RPMI8226 (cell line): ENCODE measurements at places on chromosomes 16 and 17.

DNA sequence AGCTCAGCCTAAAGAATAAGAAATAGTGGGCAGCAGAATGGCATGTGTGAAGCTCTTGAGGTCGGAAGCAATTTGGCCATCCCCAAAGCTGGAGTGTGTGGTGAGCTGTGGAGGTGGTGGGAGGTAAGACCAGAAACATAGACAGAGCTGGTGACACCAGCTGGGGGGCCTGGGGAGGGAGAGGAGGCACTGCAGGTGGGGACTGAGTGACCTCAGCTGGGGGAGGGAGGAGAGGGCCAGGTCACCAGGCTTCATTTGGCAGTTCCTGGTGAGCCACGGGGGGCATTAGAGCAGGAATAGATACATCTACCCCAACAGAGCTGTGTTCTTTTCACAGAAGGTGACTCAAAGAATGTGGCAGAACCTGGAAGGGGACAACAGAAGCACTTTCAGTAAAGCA lies 31.9 kb downstream of the WFDC1 start:
- DNase-seq, result no peak

GRCh38 chr16:11056993-11057649 lies 112.8 kb downstream of the CLEC16A start:
- no peak for DNase-seq

GRCh38 chr16:49615576-49615975 lies 240.3 kb downstream of the ZNF423 start:
- no peak for DNase-seq

- DNase-seq, result peak; percentile 16
Measured at GRCh38 chr16:50578137-50578536, 29.9 kb downstream of the NKD1 start.

DNA sequence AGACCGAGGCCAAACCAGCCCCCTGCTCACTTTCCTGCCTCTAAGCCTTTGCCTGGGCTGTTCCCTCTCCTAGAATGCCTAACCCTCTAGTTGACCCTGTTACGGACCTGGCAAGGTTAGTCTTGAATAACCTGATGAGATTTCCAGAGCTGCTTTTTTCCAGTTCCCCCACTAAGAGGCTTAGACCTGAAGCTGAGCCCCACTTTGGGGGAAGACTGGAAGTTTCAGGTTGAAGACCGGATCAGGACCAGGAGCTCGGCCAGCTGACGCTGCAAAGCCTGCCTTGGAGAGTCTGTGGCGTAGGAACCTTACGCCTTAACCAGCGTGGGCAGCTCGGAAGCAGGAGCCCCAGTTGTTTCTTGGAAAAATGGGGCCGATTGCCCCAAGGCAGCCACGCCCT lies 129.8 kb downstream of the OR1D5 start:
- DNase-seq, result no peak

DNA sequence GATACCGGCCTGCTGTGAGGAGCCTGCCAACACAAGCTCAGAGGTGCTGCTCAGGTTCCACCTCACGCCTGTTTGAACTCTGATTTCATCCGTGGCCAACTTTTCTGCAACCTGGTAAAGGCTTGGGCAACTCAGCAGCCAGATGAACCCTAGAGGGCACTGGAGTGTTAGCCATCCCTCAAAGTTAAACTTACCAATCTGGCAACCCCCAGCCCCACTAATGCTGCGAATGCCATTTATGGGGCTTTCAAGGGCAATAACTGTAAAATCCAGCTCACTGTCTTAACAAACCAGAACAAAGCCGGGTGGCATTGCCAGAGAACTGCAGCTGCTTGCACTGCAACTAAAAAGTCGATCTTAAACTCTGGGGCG lies 105.5 kb downstream of the AXIN2 start:
- peak; percentile 58 for DNase-seq

DNA sequence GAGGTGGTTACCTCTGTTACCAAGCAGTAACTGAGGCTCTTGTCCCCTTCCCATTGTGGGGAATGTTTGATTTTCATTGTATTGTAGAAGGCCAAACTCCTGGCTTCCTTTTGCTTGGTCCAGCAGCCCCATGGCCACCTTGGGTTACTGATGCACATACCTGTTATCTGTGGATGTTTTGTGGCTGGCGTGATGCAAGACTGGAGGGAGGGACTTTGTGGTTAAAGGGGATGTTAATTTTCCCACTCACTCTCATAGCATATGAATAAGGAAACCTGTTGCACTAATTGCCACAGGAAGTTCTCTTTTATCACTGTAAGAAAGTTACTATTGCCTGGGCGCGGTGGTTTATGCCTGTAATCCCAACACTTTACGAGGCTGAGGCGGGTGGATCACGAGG lies 168.6 kb upstream of the HS3ST4 start:
- no peak for DNase-seq

- DNase-seq, result no peak
Measured at GRCh38 chr16:75256059-75256571, 4.7 kb upstream of the BCAR1 start.

DNA sequence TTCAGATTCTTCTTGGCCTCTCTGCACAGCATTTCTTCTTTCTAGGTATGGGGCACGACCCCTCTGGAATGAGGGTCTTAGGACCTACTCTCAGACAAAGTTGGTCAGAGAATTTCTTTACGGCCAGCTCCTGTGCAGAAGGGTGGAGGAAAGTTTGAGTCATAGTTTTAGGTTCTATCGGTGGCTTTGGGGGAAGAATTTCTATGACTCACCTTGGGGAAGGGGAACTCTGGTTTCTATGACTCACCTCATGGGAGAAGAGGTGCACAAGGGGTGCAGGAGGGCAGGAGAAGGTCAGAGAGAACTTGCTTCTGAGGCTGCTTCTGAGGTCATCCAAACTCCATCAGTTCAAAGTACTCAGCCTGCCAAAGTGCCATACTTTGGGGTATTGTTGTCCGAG lies 2.5 kb upstream of the ABCC12 start:
- peak; percentile 27 for DNase-seq

GRCh38 chr17:42403150-42403549 lies 14.9 kb upstream of the STAT3 start:
- peak; percentile 34 for DNase-seq

DNA sequence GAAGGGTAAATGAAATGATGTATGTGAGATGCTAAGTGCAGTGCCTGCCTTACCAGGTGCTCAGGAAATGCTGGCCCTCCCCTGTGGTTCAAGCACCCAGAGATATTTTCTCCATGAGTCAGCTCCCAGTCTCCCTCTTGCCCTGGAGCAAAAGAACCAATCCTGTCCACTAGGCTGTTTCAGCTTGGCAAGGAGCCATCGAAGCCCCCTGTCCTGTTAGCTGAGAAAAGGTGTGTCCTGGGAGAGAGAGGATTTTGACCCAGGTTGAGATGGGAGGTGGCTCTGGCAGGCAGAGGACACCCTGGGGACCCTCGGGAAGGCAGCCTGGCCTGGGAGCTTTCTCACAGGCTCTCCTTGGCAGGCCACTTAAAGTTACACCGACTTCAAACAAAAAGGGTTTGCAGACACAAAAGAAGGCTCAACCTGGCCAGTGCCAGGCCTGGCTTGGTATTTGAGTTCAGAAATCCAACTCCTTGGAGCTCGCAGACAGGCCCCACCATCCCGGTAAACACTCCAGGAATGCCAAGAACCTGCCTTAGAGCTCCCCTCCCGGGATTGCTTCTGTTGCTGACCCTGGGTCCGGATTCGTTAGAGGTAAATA lies 29.6 kb downstream of the NTN1 start:
- no peak for DNase-seq

GRCh38 chr17:48181653-48182052 lies 74.1 kb downstream of the SNX11 start:
- no peak for DNase-seq

- DNase-seq, result peak; percentile 97
Measured at GRCh38 chr16:695355-696089, 5.3 kb upstream of the WDR24 start.

GRCh38 chr17:43412166-43412565 lies 13.4 kb downstream of the ARL4D start:
- no peak for DNase-seq

GRCh38 chr16:12489357-12489990 lies 314.2 kb downstream of the CPPED1 start:
- no peak for DNase-seq

GRCh38 chr16:2031081-2031577 lies 4.4 kb downstream of the NHERF2 start:
- DNase-seq, result no peak

DNA sequence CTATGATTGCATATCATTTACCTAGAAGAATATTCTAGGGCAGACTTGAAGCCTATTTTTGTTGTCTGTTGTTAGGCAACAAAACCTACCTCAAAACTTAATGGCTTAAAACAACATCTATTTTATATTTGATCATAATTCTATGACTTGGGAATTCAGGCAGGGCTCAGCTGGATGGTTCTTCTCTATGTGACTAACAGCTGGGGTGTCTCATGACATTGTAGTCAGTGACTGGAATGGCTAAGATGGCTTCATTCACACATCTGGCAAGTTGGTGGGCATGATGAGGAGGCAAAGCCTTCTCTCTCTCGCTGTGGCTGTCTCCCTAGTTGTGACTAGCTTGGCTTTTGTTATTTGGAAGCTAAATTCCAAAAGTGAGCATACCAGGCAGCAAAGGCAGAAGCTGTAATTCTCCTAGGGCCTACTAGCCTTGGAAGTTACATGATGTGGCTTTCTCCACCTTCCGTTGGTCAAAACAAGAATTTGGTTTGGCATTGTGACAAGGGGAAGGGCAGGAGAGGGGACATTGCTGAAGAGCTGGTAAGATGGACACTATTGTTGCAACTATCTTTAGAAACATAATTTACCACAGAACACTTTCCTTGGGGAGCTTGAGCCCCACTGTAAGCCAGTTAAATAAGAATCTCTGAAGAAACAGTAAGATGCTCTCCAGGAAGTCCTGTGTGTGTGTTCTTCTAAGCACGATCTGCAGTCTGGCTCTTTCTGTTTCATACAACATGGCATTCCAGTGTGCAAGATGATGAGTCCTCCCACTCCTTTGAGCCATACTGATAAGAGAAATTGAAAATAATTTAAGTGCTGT lies 39.4 kb downstream of the ZNRF1 start:
- DNase-seq, result no peak

GRCh38 chr16:25707553-25707952 lies 15.8 kb downstream of the HS3ST4 start:
- no peak for DNase-seq

DNA sequence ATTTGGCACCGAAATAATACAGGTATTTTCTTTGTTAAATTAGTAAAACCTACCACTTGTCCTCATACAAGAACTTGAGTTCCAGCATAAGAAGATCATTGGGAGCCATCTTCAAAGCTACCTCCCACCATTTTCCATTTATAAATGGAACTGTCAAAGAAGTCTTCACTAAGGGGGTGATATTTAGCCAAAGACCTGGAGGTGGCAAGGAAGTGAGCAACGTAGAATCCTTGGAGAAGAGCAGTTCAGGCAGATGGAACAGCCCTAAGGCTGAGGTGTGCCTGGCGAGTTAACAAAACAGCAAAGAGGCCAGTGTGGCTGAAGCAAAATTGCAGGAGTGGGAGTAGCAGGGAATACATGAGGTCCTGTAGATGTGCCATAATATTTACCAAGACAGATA lies 1.8 kb downstream of the KCNJ16 start:
- DNase-seq, result no peak

GRCh38 chr16:84360170-84360569 lies 8.2 kb upstream of the ATP2C2 start:
- no peak for DNase-seq

- no peak for DNase-seq
Measured at GRCh38 chr16:10831894-10832886, 13.6 kb upstream of the TVP23A start.

- DNase-seq, result no peak
Measured at GRCh38 chr16:2085669-2086068, 37.9 kb downstream of the TSC2 start.

DNA sequence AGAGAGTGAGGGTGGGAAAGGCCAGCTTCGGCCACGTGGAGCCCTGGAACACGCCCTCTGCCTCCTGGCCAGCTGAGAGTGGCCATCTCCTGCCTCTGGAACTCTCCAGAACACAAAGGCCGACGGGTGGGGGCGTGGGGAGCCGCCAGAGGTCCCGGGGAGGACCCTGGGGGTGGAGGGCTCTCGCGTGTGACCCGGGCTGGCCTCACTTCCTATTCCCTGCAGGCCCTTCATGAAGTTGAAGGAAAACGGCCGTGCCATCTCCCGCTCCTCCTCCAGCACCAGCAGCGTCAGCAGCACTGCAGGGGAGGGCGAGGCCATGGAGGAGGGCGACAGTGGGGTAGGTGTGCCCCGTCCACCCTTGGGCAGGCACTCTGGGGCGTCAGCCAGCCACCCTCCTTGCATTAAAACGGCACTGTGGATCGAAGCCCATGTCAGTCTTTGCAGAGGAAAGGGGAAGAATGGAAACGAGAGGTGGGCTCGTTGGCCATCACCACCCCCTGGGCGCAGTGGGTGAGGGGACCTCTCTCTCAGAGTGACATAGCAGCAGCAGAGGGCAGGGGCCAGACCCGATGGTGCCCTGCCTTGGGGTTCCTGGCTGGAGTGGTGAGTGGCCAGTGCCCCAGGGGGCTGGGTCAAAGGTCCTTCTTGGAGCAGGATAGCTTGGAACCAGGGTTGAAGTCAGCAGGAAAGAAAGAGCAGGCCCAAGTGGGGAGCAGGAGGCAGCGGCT lies 37.1 kb downstream of the OR1D5 start:
- DNase-seq, result no peak

GRCh38 chr17:27951872-27952271 lies 58.7 kb upstream of the LYRM9 start:
- DNase-seq, result no peak

GRCh38 chr17:74089869-74090464 lies 113.5 kb upstream of the RPL38 start:
- DNase-seq, result peak; percentile 79

- DNase-seq, result no peak
Measured at GRCh38 chr16:59573528-59574271, 839.6 kb upstream of the GOT2 start.

- DNase-seq, result no peak
Measured at GRCh38 chr17:55342800-55343585, 78.2 kb downstream of the HLF start.

GRCh38 chr16:84521497-84521770 lies 17.0 kb upstream of the MEAK7 start:
- no peak for DNase-seq

DNA sequence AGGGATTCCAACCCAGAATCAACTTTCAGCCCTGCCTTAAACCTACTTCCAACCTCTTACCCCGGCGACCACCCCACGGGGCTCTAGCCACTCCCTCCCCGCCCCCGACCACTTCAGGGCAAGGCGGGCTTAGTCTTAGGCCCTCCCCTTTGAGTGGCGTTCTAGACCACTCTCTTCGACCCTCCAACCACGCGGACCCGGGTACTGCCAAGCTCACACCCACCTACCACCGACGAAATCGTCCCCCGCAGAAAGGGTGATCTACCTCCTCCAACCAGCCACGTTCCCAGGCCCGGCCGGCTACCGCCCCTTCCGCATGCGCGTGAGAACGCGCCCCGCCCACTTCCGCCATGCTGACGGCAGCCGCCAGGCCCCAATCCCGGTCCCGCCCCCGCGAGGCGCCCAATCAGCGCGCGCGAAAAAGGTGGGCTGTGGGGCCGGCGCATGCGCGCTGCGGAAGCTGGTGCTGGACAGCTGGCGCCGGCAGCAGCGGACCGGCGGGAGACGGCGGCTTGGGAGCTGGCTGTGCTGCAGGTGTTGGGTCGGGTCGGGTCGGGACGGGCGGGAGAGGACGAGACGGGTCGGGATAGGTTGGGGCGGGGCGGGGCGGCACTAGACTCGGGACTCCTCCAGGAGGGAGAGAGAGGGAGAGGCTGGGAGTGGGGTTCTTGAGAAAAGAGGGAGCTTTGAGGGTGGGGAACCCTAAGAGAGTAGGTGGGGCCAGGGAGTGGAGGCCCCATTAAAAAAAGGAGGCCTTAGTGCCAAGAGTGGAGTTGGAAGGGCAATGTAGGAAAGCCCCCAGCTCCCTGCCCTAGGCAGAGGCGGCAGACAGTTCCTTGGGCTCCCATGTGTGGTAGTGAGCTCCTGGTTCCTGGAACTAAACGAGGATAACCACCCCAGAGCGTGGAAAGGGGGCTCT lies at the start of gene NAT9:
Gene NAT9, minus strand, starts transcription at position 302 of the 919 bp plus-strand sequence. CDS start 647 bp downstream, outside the sequence.
- peak; percentile 99 for DNase-seq

GRCh38 chr17:42276609-42277341 lies 584 bp upstream of the STAT5B start:
- DNase-seq, result no peak
